ENCODE measurements at places on chromosomes 3 and 15.

DNA sequence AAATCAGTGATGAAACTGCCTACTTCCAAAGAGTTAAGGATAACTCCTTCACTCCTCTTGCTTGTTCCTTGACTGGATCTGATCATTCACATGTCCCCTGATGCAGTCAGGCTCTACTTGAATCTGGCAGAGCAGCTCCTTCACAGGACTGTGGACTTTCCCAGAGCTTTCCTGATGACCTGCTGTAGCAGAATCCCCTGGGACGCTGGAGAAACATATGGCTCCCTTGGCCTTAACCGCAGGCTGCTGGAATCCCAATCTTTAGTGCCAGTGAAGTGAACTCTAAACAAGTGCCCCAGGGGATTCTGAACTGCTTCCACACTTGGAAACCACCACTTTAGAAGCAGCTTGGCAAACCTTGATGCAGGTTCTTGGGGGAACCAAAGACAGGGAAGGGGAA lies 217.8 kb downstream of the CHST2 start:
- DNase-seq, result no peak

GRCh38 chr3:122468896-122469533 lies 45.7 kb downstream of the KPNA1 start:
- DNase-seq, result no peak

GRCh38 chr3:32399030-32399620 lies 7.5 kb downstream of the CMTM7 start:
- peak; percentile 72 for DNase-seq

DNA sequence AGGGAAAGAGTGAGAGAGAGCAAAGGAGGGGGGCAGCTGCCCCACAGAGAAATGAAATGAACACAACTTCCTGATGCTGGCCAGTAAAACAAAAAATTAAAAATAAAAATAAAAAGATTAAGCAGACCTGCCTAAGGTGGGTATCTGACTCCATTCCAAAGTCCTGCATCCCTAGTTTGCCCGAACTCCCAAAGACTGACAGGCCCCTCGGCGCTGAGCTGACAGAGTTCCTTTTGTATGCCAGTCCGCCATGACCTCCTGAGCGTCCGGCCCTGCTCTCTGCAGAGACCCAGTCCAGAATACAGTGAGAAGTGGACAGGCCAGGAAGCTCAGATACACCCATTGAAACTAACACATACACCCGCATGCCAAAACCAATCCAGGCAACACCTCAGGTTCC lies 54.9 kb downstream of the CHDH start:
- no peak for DNase-seq

- DNase-seq, result no peak
Measured at GRCh38 chr15:77409259-77410156, 10.4 kb downstream of the PEAK1 start.

- no peak for DNase-seq
Measured at GRCh38 chr3:175274474-175275218, 415.5 kb downstream of the NAALADL2 start.

GRCh38 chr3:178485756-178486155 lies 50.5 kb upstream of the KCNMB2 start:
- peak; percentile 80 for DNase-seq

DNA sequence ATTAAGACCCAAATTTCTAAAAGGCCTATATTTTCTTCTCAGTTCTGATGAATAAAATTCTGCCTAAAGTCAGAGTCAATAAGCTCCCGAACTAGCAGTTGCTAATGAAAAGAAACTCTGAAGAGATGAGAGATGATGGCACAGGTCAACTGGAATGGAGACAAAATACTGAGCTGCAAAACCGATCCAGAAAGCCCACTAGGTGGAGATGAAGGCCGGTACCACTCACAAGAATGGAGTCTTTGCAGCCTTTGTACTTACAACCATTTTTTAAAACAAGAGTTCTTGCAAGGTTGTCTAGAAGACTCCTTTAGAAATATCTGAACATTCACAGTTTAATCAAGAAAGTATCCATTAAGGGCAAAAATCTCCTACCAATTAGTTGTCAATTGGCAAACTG lies 119.9 kb upstream of the TJP1 start:
- DNase-seq, result peak; percentile 19

DNA sequence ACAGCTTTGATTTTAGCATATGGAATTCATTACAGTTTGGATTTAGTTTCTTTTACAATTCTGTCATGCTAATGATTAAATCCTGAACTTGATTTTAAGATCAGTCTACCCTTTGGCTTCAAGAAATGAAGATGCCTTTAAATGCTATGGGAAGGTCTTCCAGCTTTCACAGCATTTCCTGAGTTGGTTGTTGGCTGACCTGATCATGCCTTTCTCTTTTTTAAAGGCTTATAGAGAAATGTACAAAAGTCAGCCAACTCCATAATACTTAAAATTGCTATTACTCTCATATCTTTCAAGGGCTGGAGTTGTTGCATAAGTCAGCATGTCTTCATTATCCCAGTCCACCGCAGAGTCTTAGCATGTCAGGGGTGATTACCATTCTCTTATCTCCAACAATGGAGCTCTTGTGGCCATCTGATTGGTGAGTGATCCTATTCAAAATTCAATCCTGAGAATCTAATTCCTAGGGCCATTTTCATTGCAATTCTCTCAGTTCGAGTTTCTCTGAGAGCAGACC lies 123.8 kb downstream of the GMNC start:
- DNase-seq, result no peak

- peak; percentile 5 for DNase-seq
Measured at GRCh38 chr3:133527081-133527715, 46.3 kb upstream of the CDV3 start.

DNA sequence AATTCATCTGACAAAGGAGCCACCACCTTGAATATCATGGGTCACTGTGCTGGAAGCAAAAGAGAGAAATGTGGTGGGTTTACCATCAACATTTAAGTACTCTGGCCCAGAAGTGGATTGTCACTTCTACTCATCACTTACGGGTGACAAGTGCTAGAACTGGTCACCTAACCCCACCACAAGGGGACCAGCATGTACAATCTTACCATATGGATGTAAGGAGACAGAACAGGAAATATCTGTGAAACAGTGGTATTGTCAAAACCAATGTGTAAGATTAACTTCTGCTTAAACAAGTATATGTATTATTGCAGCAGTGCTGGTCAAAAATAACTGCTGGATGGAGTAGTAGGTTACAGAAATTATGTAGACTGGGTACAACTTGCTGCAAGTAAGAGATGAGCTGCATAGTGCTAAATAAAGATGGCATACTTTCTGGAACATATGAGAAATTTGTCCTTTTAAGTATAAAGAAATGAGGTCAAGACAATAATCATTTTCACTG lies 171.8 kb downstream of the POTEB3 start:
- no peak for DNase-seq

GRCh38 chr15:77187751-77188464 lies 117.0 kb upstream of the TSPAN3 start:
- peak; percentile 78 for DNase-seq

GRCh38 chr3:67940210-67940952 lies 286.0 kb upstream of the SUCLG2 start:
- peak; percentile 0 for DNase-seq

GRCh38 chr3:42705058-42705767 lies 2.6 kb upstream of the HHATL start:
- no peak for DNase-seq

DNA sequence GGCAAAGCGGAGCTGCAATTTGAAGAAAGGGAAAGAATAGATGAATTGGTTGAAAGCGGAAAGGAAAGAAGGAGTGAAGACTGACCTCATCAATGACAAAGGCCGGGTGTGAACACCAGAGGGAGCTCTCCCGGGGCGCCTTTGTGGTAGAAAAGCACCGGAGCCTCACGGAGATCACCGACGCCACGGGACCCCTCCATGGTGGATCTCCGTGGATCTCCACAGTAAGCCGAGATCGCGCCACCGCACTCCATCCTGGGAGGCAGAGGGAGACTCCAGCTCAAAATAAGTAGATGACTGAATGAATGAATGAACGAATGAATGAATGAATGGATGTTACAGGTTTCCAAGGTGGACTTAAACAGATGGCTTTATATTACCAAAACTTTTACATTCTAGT lies 25.0 kb downstream of the GPR160 start:
- no peak for DNase-seq

GRCh38 chr15:73867426-73867825 lies 5.9 kb upstream of the TBC1D21 start:
- DNase-seq, result no peak

- DNase-seq, result peak; percentile 16
Measured at GRCh38 chr15:22933641-22934061, 46.5 kb downstream of the CYFIP1 start.

GRCh38 chr3:145188079-145188770 lies 972.8 kb downstream of the PLOD2 start:
- DNase-seq, result no peak

GRCh38 chr3:71468311-71469137 lies 115.0 kb downstream of the FOXP1 start:
- DNase-seq, result no peak

DNA sequence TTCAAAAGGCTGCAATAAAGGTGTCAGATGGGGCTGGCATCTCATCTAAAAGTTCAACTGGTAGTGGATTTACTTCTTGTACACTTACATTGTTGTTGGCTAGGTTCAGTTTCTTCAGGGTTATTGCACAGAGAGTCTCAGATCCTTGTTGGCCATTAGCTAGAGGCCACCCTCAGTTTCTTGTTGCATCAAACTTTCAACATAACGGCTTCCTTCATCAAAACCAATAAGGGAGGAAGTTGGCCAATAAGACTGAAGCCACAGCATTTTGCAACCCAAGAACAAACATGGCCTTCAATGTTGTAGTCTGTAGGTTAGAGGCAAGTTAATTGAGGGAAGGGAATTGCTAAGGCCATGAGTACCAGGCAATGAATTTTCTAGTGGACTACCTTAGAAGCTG lies 218.0 kb downstream of the ZBBX start:
- DNase-seq, result no peak

- DNase-seq, result no peak
Measured at GRCh38 chr15:27646531-27646930, 452.6 kb downstream of the OCA2 start.

DNA sequence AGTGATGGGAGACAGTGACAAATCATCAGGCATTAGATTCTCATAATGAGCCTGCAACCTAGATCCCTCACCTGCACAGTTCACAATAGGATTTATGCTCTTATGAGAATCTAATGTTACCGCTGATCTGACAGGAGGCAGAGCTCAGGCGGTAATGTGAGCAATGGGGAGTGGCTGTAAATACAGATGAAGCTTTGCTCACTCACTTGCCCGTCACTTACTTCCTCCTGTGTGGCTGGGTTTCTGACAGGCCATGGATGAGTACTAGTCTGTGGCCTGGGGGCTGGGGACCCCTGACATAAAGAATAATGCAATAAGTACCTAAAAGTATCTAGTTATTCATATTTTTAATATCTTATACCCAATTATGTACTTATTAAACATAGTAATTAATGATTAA lies 15.6 kb downstream of the IQCB1 start:
- DNase-seq, result no peak

DNA sequence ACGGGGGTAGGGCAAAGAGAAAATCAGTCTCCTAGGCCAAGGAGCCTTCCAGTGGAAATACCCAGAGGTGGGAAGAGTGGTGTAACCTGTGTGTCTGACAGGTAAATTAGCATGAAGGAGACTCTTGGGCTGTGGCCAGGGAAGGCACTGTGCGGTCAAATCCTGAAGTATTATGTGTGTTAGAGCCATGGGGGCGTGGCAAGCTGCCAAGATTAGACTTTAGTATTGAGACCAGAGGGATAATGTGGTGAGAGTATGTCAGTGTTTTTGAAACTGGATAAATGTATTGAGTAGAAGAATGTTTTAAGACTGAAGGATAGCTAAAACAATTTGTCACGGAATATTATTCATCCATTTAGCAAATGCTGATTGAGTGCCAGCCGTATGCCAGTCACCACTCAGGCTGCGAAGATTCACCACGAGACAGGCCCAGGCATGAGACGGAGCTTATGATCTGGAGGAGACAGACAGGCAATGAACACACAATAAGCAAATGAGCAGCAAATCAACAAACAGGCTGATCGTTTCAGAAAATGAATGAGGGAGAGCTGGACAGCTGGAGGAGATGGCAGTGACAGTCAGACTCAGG lies 445.9 kb downstream of the MCTP2 start:
- no peak for DNase-seq

GRCh38 chr3:63308072-63308471 lies 30.0 kb downstream of the SYNPR start:
- DNase-seq, result no peak

Data from GM23248 (cell line).